Adrenal gland (tissue), 19 donors: ENCODE measurements at places on chromosomes 5 and 9. TPM values are rescaled to one million over a fixed set of nuclear protein-coding genes. Genes with fewer than 3 reads are reported as not detected.

DNA sequence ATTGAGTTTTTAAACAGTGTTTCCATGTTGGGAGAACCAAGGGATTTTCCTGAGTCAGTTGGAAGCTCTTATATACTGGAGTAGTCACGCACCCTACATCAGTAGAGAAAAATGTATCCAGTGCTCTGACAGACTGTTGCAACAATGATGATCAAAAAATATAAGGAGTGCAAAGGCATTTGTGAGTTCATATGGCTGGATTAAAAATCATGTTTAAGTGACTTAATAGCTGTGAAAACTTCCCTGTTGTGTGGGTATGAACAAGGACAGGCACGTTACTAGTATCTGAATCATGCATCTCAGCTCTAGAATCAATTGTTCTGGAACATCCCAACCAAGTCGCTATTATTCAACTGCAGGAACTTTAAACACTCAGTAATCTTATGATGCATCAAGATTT lies 229.7 kb downstream of the ROR2 start:
- DNase-seq, result no peak

The FOXD4 gene
- 0.29 TPM for total RNA-seq

The ZNF618 gene
- 11.9 TPM for total RNA-seq

DNA sequence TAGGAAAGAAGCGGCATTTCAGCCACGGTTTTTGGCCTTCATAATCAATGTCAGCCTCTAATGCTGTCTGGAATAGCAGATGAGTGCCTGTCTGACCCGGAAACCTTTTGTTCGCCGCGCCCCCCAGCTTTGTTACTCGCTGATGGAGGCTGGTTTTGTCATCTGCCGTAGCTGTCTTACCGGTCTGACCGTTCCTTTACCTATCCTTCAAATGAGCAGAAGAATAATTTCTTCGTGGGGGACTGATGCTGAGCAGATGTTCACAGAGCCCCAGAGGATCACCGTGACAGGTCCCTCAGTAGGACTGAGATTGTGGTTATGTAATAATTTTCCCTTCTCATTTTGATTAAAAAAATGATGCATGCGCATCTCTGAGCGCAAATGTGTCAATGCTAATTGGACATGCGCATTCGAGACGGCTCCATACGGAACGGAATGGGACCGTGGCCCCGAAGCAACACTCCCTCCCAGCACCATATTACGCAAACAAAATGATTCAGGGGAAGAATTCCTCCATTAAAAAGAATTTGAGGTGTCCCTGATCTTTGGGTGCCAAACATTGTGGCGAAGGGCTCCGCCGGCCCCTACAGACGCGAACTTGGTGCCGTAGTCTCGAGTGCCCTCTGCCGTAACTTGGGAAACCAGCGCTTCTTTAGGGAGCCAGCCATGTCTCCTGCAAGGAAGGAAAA lies 27.6 kb downstream of the TLX3 start:
- DNase-seq, result no peak

GRCh38 chr9:135804581-135805421 lies 102.5 kb downstream of the CAMSAP1 start:
- no peak for DNase-seq

The LRRC70 gene
- 3.0 TPM for total RNA-seq

The NTNG2 gene
- 11.5 TPM for total RNA-seq

- DNase-seq, result no peak
Measured at GRCh38 chr5:1279443-1280151, 15.3 kb downstream of the TERT start.

GRCh38 chr5:107687937-107688336 lies 17.2 kb upstream of the EFNA5 start:
- DNase-seq, result no peak

DNA sequence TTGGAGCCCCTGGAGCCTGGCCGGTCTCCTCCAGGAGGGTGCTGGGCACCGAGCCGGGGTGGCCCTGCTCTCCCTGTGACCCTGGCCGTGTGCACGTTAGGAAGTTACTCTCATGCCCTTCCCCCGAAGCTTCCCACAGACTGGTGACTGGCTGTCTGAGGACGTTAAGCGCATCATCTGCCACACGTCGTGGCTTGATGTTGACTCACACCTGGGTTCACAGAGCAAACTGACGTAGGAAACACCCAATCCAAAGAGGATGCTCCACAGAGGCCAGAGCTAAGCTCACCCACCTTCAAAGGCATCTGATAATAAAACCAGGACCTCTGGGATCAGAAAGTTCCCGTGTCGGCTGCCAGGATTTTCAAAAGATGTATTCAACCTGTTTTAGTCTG lies 152.9 kb upstream of the PHYKPL start:
- no peak for DNase-seq

- DNase-seq, result no peak
Measured at GRCh38 chr5:10825897-10826644, 65.0 kb upstream of the DAP start.

The DNAH5 gene
- total RNA-seq, result 0.50 TPM

DNA sequence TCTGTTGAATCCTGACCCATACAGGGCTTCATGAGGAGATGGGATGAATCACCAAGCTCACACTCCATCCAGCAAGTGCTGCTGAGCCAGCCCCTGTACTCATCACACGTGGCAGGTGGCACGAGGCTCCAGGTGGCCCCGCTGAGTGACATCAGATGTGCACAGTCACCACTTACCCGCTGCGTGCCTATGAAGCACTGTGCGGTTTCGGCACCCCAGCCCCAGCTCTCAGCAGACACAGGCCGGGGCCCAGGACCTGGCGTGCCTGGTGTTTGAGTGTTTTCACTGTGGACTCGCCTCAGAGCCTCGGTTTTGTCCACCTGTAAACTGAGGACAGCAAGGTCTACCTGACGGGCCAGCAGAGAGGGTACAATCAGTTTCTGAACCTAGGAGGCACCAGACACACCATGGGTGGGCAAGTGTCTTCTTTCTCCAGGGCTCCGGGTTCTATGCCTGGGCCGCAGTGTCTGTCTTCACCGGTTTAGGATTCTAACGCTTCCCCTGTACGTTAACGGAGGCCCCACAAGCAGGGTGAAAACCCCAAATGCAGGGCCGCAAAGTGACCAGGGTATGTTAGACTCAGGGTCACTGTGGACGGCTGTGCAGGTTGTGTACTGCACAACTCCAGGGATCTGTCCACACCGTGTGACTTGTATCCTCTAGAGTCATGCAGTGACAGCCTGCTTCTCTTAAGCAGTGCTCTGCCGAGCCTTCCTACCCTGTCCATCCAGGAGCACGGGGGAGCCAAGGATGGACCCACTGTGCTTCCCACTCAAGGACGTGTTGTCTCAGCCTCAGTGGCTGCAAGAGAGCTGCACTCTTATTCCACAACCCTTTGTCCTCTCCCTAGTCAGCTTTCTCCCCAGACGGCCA lies 44.3 kb upstream of the COL5A1 start:
- peak; percentile 3 for DNase-seq

The ACOT12 gene
- total RNA-seq, result not detected

The INSL6 gene
- not detected for total RNA-seq
